ENCODE measurements at places on chromosomes 1 and 21. TPM values are rescaled to one million over a fixed set of nuclear protein-coding genes. Genes with fewer than 3 reads are reported as not detected.
A peak's percentile ranks its signal among the peaks of the same experiment; 100 is the strongest.

AIM2 gene
- 0.56 TPM for total RNA-seq

GRCh38 chr1:157658571-157658970, 42.0 kb downstream of the FCRL3 start:
- DNase-seq = no peak

GRCh38 chr1:152367436-152367835, 7.6 kb upstream of the FLG2 start:
- no peak for DNase-seq

DNA sequence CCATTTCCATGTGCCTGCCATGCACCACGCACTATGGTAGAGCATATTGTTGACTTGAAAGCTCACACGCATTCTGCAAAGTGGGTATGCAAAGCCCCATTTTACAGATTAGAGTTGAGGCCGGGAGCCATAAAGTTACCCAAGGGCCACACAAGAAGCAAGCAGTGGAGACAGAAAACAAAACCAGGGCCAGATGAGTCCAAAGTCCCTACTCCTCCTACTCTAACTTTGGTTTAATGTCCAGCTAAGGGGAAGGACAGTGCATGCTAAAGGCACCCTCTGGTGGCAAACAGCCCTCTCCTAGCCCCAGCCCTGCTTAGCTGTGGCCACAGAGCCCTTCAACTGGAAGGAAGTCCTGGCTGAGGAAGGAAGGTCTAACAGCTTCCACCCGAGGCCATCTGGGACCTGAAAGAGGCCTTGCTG, 74.9 kb downstream of the SLC66A1 start:
- peak; percentile 20 for DNase-seq

- DNase-seq = no peak
These were observed 14.8 kb upstream of the GBP5 start for GRCh38 chr1:89287181-89288050.

Measured in Right ventricle myocardium superior (tissue), 1 donor.